Fibroblast of skin of back (primary cell): ENCODE measurements at places on chromosomes 16 and 17.

DNA sequence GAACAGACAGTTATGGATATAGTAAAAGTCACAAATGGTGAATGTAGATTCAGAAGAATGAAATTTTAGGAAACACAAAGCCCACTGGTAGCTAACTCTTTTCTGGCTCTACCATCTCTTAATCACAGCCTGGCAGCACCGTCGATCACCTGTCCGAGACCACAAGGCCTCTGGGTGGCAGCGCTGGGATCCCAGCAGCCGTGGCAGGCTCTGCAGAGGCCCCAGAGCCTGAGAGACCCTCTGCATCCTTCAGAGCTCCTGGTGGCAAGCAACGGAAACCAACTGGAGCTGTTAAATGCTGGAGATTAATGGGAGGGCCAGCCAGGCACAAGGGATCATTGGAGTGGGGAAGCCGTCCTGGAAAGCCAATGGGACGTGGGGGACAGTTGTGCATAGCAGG is 26.3 kb downstream of the LAT start:
- no peak for DNase-seq

DNA sequence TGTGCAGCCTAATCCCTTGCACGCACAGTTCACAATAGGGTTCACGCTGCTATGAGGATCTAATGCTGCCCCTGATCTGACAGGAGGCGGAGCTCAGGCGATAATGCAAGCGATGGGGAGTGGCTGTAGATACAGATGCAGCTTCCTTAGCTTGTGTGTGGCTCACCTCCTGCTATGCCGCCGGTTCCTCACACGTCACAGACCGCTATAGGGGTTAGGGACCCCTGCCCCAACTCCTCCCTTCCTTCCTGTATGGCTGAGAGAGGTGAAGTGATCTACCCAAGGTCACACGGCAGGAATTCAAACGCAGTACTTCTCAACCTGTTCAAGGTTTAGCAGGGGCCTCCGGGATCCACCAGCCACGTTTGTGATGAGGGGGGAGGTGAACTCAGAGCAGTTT is 13.4 kb upstream of the PLLP start:
- no peak for DNase-seq

DNA sequence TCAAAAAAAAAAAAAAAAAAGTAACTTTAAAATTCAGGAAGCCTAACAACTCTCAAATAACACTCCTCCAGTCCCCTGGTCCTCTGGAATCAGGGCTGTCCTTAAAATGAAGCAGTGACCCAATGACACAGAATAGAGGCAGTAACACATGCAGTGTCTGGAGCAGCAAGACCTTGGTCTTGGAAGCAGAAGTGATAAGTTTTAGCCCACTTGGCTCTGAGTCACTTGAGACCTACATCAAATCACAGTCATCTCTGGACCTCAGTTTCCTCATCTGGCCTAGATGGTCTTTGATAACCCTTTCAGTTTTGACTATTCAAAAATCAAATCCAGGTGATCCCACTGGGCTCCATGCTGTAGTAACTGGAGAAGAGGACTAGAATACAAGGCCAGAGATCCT is 39.0 kb downstream of the LYRM1 start:
- DNase-seq = no peak

GRCh38 chr16:84014570-84015327 is 27.8 kb downstream of the SLC38A8 start:
- no peak for DNase-seq

- no peak for DNase-seq
Measured at GRCh38 chr16:30567160-30567990, 4.1 kb downstream of the ZNF688 start.

GRCh38 chr17:49465331-49465903 is 29.7 kb upstream of the NGFR start:
- no peak for DNase-seq

- DNase-seq = no peak
Measured at GRCh38 chr17:75731716-75732498, 10.6 kb downstream of the ITGB4 start.

DNA sequence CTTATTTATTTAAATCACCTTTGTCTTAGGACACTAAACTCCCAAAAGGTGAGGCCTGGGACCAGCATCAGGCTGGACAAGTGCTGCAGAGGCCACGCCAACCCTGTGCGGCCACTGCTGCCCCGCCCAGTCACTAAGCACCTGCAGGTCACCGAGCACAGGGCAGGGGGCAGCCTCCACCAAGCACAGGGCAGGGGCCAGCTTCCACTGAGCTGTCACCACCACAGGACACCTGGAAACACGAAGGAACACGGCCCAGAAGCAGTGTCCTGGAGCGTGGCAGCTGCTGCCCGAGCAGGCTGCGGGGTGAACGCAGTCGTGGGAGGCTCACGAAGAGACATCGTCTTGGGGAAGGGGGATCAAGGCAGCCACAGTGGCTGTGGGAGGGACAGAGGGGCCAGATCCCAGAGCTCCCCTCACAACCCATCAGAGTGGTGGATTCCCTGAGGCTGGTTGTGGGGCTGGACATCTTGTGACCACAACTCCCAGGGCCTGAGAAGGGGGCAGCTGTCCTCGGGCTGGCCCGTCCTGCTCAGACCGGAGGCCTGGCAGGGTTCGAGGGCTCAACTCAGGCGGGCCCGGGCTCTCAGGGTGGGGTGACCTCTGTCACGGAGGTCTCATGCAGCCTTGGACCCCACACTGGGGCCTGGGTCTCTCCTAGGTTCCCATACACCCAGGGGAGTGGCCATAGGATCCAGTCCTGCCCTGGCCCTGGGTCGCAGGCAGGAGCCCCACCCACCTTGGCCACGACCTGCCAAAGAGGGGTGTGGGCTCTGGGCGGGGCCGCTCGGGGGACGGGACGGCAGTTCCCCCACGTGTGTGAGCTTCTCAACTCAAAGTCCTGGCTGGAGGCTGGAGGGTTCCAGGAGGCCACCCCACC is 18.7 kb downstream of the RAB40B start:
- no peak for DNase-seq

DNA sequence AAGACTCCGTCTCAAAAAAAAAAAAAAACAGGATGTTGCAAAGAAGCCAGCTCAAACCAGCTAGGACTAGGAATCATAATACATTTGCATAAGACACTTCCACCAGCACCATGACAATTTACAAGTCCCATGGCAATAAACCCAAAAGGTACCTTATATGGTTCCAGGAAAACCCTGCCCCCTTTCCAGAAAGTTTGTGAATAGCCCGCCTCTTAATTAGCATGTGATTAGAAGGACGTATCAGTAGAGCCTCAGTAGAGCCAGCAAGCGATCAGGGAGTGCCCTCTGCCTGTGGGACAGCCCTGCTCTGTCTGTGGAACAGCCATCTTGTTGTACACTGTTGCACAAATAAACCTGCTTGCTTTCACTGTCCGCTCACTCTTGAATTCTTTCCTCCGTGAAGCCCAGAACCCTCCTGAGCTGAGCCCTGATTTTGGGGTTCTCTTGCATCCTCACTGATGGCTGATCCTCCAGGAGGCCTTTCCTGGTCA is 14.0 kb downstream of the NUPR1 start:
- DNase-seq = no peak

- DNase-seq = no peak
Measured at GRCh38 chr16:89641458-89642119, 15.9 kb downstream of the CHMP1A start.

GRCh38 chr16:82008957-82009592 is 2.2 kb downstream of the SDR42E1 start:
- DNase-seq = no peak

DNA sequence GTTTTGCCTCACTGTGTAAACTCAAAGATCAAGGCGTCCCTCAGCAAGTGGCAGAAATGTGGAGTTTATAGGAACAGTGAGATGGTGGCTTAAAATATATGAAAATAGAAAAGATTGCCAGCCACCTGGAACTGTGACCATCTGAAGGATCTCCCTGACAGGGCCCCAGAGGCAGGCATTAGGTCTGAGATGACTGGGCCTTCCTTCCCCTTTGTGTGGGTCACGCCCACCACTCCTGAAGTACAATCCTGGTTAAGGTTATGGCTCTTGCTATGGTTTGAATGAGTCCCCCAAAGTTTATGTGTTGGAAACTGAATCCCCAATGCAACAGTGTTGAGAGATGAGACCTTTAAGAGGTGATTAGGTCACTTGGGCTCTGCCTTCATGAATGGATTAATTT is 6.4 kb downstream of the ST6GALNAC2 start:
- DNase-seq = no peak

- DNase-seq = no peak
Measured at GRCh38 chr16:27481282-27481934, 68.3 kb downstream of the GTF3C1 start.

DNA sequence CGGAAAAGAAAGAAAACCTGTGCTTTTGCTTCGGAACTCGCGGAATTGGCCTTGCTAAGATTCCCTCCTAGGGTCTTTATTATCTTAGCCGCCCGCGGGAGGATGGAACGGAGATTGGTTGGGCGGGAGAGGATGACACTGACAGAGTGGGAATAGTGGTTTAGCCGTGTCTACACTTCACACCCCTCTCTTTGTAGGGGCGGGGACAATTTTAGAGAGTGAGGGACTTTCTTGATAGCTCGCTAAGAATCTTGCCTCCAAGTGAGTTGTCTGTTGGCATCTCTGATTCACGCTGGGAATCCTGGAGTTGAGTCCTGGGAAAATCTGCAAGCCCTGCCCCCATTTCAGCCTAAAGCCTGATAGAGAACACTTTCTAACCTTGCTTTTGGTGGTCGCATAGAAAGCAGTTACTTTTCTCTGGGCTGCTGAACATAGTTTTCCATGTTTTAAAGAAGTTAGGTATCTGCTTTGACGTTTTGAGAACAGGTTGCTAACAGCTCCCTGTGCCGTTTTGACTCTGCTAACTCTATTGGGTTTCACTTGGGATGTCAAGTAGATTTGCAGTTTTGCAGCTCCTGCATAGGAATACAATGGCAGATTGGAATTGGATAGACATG is 697 bp downstream of the NOL11 start:
- DNase-seq = peak; percentile 70

GRCh38 chr16:2156849-2157224 is 1.3 kb downstream of the TRAF7 start:
- DNase-seq = no peak

GRCh38 chr17:28506763-28507487 is 777 bp downstream of the FOXN1 start:
- no peak for DNase-seq

GRCh38 chr17:1563786-1564613 is 1.4 kb upstream of the PITPNA start:
- DNase-seq = no peak

- no peak for DNase-seq
Measured at GRCh38 chr16:80171199-80171598, 369.6 kb upstream of the DYNLRB2 start.

DNA sequence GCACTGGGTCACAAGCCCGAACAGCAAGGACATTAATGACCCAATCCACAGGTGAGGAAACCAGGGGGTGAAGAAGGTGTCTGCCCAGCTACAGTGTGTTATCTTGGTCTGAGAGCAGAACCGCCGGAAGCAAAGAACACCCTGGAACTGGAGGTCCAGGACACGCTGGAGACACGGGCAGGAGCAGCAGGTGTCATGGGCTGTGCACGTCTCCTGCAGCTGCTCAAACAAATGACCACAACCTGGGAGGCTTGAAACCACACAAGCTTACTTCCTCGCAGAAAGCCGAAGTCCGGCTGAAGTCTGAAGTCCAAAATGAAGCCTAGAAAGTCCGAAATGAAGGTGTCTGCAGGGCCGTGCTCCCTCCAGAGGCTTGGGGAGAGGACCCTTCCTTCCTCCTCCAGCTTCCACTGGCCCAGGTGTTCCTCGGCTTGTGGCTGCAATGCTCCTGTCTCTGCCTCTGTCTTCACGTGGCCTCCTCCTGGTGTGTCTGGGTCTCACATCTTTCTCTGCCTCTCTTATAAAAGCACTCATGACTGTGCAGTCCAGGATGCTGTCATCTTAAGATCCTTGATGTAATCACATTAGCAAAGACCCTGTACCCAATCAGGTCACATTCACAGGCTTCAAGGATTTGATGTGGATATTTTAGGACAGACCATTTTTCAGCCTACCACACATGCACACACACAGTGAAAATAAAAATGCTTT is 351.2 kb downstream of the C16orf95 start:
- DNase-seq = no peak

GRCh38 chr17:61415374-61416210 is 15.9 kb downstream of the TBX2 start:
- DNase-seq = peak; percentile 64

DNA sequence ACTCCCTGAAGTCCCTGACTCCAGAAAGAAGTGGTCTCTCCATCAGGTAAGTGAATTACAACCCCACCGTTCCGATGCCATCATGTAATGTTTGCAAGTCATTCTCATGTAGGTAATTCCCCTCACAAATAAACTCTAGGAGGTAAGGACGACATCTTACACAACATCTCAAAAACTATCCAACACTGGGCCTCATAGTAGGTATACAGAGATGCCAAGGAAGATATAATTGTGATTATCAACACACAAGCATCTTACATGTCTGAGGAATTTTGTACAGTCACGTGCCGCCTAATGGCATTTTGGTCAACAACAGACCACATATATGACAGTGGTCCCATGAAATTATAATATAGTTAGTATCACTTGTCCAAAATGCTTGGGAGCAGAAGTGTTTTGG is 7.4 kb downstream of the GCSH start:
- no peak for DNase-seq

DNA sequence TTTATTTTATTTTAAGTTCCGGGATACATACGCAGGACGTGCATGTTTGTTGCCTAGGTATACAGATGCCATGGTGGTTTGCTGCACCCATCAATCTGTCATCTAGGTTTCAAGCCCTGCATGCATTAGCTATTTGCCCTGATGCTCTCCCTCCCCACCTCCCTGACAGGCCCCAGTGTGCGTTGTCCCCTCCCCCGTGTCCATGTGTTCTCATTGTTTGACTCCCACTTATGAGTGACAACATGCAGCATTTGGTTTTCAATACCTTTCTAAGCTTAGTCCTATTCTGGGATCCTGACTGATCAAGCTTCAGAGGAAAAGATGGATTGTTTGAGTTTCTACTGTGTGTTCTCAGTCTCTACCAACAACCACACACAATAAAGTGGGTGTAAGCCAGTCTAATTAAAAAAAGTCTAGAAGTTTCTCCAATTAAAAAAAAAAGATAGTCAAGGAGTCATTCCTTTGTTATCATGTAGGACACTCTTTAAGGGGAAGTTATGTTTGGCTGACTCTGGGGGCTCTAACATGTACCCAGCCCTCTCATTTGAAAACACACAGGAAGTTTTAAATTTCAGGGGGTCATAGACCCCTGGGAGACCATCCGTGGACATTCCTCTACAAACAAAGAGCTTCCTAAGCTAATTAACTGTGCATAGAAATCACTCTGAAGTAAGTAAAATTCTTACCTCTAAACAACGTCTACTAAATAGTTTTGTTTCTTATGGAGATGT is 66.3 kb upstream of the ADAMTS18 start:
- DNase-seq = no peak

DNA sequence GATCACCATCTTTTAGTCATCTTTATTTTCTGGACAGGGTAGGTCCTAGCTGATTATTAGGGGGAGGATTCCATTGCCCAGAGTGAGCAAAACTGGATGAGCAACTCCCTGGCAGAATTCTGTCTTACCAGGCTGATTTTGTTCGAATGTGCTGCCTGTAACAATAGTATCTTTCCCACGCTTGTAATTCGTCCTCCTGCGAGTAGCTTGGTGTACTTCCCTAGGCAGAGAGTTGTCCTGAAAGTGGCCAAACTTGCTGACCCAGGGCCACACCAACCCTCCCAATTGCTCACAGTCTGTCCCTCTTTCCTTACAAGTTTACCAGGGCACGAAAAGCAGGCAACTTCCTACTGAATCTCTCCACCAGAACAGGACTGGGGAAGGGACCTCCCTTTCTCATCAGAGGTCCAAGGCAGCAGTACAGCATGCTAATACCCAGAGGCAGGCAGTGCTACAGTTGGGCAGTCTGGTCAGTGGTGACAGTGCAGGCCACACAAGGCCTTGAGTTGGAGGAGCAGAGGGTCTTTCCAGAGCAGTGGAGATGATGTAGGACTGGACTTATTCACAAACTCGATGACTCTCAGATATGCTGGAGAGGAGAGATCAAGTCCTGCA is 67.8 kb upstream of the NLK start:
- no peak for DNase-seq
